ENCODE measurements at places on chromosomes 6 and 20.
A peak's percentile ranks its signal among the peaks of the same experiment; 100 is the strongest.

GRCh38 chr20:12371990-12372389 lies 454.3 kb downstream of the BTBD3 start:
- DNase-seq: no peak

DNA sequence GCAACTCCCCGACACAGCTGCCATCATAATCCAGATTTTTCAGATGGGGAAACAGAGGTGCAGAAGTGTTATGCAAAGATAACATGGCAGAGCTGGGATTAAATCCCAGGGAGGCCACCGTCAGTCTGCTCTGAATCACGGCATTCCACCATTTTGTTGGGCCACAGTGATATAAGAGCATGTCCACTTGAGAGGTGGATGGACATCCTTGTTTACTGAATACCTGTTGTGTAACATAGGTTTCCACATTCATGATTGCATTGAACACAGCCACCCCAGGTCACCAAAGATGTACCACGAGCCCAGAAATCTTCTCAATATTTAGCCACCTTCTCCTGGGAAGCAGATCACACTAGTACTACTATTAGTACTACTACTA lies 191.5 kb downstream of the LRFN2 start:
- no peak for DNase-seq

GRCh38 chr20:1417273-1417672 lies 24.4 kb upstream of the FKBP1A start:
- DNase-seq: no peak

DNA sequence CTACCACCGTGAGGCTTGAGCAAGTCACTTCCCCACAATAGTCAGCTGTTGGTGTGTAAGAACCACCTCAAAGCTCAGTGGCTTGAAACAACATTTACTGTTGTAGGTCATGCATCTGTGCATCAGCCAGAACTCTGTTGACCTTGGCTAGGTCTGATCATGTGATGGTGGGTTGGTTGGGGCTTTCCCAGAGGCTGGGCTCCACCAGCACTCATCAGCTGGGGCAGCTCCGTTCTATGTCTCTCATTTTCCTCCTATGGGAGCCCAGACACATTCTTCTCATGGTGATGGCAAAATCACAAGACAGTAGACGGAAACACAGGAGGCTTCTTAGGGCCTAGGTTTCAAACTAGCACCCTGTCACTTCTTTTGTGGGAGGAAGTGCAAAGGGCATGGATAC lies 42.8 kb upstream of the PSMF1 start:
- DNase-seq: no peak

GRCh38 chr6:116359131-116359530 lies 11.6 kb upstream of the DSE start:
- DNase-seq: no peak

DNA sequence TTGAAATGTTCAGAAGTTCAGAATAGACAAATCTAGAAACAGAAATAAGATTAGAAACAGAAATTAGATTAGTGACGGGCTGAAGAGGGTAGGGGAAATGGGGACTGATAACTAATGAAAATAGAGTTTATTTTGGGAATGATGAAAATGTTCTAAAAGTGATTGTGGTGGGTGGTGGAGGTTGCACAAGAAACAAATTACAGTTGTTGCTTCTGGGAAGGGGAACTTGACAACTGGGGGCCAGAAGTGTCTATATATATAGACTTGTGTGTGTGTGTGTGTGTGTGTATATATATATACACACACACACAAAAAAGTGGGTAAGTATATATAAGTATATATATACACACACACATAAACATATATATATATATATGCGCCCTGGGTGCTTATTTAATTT lies 86.5 kb upstream of the RREB1 start:
- no peak for DNase-seq

DNA sequence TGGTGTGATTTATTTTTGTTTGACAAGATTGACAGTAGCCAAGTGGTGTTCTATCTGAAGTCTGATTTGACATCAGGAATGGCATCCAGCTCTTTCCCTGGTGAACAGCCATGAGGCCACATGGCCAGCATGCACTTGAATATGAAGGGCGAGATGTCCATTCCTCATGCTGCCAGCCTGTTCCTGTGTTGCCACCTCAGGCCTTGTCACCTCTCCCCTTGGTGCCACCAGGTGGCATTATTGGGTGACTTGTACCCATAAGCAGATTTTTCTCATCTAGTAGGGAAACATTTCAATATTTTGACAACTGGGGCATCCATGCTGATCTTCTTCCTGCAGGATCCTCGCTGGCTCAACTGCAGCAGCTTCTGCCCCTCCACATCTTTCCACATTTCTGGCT lies 199.1 kb downstream of the ERMARD start:
- DNase-seq: peak; percentile 67

DNA sequence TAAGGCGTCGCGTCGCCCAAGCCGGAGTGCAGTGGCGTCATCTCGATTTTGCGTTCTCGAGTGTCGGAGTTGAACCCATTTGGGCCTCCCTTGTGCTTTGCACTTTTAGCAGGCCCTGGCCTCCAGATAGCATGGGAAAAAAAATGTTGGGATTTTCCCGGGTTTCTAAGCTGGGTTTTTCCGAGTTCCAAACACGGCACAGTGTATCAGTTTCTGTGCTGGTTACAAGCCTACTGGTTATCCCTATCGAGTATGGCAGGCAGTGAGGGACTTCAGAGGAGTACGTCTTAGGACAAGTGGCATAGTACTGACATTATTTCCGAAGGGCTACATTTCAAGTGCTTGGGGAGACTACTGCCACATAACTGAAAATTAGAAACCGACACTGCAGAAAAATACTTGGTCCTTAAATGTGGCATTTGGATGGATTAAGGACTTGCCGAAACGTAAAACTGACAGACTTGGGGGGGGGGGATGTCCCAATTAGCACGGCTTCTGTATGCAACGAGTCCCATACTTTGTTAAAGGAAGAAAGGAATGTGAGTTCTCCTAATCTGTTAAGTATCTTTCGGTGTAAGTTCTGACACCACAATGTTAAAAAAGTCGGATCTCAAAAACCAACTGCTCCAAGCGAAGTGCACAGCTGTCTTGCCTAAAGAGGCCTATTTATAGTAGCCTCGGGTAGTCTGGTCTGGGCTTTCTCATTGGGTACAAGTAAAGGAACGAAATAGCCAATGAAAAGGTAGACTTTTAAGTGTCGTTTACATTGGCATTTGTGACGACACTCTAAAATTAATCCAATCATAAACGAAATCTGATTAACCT lies 70.2 kb downstream of the HFE start:
- no peak for DNase-seq

DNA sequence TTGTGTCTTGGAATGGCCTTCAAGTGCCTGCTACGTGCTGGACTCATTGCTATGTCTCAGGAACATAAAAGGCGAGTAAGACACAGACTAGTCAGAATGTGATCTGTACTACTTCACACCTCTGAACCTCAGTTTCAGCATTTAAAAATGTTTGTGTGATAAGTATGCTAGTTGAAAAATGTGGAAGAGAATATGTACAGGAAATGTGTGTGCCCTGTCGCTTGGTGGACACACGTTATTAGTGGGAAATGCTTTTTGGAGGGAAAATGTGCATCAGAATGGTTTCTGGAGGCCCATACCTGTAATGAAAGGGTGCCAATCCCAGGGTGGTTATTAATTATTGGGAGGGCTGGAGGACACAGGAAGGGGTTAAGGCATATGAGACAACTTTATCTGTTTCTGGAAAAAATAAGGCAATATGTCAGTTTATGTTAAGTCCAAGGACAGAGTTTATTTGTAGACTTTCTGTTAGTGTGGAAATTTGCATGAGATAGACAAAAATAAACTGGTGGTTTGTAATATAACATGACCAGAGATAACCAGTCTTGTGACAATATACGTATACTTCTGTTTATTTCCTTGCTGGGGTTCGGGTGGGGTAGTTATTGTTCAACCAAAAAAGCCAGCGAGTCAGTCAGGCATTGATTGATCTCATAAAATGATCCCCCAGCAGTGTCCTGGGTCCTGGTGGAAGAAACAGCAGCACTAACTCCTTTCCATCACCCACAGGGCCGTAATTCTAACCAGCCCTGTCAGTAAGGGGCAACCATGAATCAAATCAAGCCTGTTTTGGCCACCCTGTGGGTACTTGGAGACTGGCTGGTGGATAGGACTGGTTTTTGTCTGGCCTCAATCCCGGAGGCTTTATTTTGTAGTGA lies 117.9 kb downstream of the JARID2 start:
- no peak for DNase-seq

GRCh38 chr6:15804164-15805154 lies 141.6 kb upstream of the DTNBP1 start:
- no peak for DNase-seq

DNA sequence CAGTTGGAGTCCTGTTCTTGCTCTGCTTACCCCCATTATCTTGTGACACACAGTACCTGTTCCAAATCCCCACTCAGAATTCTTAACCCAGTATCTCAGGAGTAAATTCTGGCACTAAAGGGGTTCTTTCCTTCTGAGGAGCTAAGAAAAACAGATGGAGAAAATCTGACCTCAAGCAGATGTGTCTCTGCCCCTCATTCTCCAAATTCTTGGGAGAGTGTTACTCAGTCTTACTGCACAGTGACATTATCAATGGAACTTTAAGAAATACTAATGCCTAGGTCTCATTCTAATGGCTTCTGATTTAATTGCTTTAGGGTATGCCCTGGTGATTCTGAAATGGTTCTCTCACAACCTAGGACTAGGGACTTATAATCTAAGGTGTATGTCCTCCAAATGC lies 40.6 kb upstream of the PTPRK start:
- DNase-seq: no peak

- DNase-seq: no peak
Observed at GRCh38 chr6:21003780-21004541, 469.7 kb downstream of the CDKAL1 start.

GRCh38 chr6:51025082-51025777 lies 206.6 kb downstream of the TFAP2B start:
- no peak for DNase-seq

- DNase-seq: no peak
Observed at GRCh38 chr20:59994697-59995122, 36.5 kb downstream of the CDH26 start.

DNA sequence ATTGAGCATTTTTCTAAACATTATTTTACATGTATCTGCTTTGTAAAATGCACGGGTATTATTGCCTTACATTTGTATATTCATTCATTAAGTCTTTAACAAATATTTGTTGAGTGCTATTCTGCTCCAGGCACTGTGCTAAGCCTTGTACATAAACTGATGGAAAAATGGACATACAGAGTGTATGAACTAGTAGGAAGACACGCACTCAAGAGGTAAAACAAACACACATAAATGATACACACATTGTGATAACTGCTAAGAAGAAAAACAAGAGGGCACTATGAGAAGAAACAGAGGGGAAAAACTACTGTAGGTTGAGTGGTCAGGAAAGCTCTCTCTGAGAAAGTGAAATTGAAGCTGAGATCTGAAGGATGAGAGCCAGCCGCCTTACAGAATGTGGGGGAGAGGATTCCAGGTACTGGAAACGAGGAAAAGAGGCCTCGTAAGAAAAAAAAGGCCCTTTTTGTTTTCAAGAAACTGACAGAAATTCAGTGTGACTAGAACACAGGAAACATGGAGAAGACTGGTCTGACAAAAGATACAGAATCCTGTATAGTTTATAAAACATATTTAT lies 117.5 kb downstream of the EYA4 start:
- no peak for DNase-seq

- no peak for DNase-seq
Observed at GRCh38 chr6:15607603-15608002, 55.2 kb downstream of the DTNBP1 start.

DNA sequence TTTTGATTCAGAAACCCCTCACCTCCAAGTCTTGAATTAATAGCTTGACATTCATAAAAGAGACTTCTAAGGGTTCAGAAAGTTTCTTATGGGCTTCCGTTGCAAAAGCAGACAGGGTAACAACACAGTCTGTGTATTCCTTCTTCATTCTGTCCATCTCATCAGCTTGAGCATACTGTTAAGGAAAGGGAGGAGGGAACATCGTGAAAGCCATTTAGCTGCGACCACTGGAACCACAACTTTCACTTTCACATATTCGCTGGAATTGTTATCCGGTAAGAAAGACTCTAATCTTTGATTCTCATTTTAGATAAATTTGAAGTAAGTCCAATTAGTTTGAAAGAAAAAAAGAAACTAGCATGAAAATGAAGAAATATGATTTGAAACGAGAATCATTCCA lies 174.4 kb downstream of the SYNE1 start:
- no peak for DNase-seq

- no peak for DNase-seq
Observed at GRCh38 chr6:136547336-136547735, 2.9 kb downstream of the MAP7 start.

DNA sequence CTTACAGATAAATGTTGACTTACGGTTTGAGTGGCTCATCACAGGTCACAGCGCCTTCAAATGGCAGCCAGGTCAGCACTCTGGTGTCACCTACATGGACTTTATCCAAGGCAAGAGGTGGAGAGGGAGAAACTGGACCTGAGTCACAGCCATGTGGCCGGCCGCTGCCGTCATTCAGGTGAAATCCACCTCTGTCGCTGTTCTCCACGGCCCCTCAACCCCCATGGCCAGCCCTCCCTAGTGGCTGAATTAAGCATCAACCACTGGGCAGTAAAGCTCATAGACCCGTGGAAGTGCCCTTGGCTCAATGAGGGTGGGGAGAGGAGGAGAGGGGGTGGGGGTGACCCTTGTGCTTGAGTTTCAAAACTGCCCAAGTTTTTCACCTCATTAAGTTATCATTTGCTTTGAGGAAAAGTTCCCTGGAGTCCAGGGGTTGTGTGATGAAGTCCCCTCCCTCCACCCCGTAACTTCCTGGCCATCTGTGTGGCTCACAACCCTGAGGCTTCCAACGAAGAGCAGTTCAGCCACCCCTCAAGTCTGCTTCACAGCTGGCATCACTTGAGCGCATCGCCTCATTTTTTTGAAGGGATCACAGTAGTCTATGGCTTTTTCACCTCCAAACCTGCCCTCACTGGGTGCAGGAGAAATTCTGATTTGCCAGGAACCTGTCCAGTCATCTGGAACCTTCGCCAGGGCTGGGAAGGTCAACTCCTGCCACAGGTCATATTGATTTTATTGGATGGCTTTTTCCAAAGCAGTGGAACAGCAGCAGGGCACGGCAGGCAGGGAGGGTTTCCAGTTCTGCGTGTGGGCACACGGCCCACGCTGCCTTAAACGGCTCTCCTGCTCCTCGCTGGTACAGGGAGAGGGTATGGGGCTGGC lies 43.5 kb upstream of the APCDD1L start:
- no peak for DNase-seq

GRCh38 chr6:18493382-18493891 lies 106.3 kb downstream of the RNF144B start:
- no peak for DNase-seq

- no peak for DNase-seq
Observed at GRCh38 chr20:25549843-25550477, 35.4 kb downstream of the NINL start.

- DNase-seq: peak; percentile 91
Observed at GRCh38 chr20:34312544-34313217, 9.5 kb upstream of the AHCY start.

DNA sequence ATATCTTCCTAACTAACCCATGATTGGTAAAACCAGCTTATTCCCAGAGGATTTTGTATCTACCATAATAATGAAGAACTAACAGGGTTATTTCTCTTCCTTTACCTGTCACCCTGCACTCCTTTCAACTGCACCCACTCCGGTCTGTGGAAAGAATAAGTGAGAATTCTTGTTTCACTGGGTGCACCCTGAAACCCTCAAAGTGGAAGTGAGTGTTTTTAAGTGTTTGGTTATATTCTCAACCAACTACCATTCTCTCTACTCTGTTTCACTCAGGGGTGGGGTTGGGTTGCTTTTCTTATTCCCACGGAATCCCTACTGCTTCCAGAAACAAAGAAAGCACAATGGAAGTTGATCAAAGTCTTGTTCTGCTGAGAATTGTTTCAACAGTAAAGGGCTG lies 42.6 kb upstream of the KHDRBS2 start:
- no peak for DNase-seq
